ENCODE measurements at places on chromosomes 2 and 18. TPM values are rescaled to one million over a fixed set of nuclear protein-coding genes. Genes with fewer than 3 reads are reported as not detected.

LYPD6B gene
- total RNA-seq, result 0.56 TPM

C2orf78 gene
- not detected for total RNA-seq

HAT1 gene
- total RNA-seq, result 83.8 TPM

CLIP4 gene
- total RNA-seq, result 91.9 TPM

HOXD12 gene
- not detected for total RNA-seq

Measured in regular cardiac myocyte (primary cell).